ENCODE measurements at places on chromosomes 2 and 18.

DNA sequence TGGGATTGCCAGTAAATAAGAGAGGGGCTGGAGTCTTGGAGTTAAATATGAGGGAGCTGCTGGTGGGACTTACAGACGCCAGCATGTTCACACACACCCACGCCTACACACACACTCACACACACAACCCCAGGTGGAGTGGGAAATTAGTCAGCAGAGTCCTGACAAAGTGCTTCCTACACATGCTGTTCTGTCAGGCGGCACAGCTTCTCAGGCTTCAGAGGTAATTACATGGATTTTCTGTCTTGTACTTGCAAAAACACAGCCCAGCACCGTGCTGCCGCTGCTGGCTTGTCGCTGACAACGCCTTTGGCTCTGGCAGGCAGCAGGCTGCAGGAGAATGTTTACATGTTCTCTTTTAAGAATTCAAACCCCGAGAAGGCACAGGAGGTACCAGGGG lies 1186.3 kb upstream of the CELF4 start:
- no peak for DNase-seq

DNA sequence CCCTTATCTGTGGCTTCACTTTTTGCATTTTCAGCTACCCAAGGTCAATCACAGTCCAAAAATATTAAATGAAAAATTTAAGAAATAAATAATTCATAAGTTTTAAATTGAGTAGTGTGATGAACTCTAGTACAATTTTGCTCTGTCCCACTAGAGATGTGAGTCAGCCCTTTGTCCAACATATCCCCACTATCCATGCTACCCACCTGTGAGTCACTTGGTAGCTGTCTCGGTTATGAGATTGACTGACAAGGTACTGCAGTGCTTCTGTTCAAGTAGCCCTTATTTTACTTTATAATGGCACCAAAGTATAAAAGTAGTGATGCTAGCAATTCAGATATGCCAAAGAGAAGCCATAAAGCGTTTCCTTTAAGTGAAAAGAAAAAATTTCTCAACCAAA lies 28.8 kb downstream of the ADCY3 start:
- DNase-seq, result no peak

GRCh38 chr2:26008851-26009566 lies 24.9 kb upstream of the RAB10 start:
- peak; percentile 64 for DNase-seq

- no peak for DNase-seq
Observed at GRCh38 chr2:99911736-99912135, 230.7 kb downstream of the AFF3 start.

DNA sequence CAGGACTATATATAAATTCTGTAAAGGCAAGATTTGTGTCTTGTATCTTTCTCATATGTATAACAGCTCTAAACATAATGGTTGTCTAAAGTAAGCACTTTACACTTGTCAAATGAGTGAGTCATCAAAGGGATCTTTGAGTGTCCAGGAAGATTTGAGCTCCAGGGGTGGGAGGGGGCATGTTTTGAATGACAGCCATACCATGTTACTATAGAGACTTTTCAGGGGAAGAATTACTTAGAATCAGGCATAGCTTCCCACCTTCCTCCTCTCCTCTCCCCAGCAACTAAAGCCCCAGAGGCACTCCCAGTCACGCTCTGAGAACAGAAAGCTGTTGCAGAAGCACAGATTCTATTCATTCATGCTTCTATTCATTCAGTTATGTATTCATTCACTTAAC lies 65.8 kb upstream of the ALK start:
- DNase-seq, result no peak

GRCh38 chr2:105179469-105180372 lies 61.8 kb upstream of the GPR45 start:
- DNase-seq, result peak; percentile 77

DNA sequence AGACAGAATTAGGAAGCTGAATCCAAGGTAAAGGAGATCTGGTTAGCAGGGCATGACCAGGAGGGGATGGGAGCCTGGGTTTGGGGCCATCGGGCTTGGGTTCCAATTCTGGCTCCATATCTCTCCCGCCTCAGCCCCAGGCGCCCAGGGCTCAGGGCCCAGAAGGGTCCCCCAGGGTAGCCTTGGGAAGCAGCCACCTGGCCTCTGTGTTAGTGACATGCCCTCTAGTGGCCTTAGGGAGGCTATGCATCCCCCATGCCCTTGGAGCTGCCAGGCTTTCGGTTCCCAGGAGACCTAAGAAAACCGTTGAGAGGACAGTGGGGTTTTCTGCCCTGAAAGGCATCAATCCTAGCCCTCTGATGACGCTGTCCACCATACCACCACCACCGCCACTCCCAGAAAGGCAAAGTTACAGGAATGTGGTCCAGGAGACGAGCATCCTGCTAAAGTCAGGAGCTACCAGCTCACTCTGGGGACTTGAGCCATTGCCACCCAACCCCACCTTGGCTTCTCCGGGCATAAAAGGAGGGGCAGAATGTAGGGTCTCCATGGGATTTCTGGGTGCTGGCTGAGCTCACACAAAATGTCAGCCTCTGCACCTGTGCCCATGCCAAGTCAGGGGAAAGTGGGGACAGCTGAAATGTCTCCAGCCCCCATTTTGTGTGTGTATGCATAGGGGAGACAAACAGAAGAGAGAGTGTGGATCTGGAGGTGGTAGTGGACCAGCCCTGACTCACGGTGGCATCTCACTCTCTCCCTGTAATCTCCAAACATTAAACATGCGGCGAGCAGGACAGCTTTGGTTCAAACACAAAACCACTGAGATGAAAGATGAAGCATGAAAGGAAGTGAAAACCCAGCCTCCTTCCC lies 56.5 kb downstream of the EMX1 start:
- DNase-seq, result peak; percentile 46

GRCh38 chr2:133438848-133439564 lies 129.3 kb downstream of the NCKAP5 start:
- no peak for DNase-seq

DNA sequence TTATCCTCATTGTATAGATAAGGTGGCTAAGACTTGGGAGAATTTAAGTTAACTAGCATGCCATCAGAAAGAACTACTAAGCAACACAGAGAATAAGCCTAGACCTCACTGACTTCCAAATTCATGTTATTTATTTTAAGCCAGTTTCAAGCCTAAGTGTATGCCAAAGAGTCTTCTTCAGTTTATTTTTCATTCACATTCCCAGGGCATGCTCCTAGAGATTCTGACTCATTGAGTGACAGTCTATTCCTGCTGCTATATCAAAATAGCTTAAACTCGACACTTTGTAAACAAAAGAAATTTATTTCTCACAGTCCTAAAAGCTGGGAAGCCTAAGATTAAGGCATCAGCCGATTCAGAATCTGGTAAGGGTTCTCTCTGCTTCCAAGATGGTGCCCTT lies 467.1 kb downstream of the MBD2 start:
- DNase-seq, result no peak

- no peak for DNase-seq
Observed at GRCh38 chr2:26630669-26631360, 10.4 kb downstream of the CIB4 start.

DNA sequence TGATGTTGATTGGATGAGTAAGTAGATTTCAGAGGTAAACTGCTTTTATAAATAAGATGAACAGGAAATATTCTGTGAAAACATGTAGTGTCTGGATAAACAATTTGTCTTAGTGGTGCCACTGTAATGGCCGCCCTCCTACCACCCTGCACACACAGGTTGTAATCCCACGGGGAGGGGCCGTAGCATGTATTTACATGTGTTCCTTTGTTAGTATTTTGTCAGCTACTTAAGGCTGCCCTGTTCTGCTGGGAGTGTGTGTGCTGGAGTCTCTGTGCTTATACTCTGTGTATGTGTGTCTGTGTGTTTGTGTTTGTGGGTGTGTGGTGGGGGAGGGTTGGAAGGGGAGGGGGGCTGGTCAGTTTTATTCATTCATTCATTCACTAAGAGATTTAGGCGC lies 5.1 kb downstream of the TSHZ1 start:
- no peak for DNase-seq

GRCh38 chr2:37506407-37507050 lies 162.1 kb downstream of the QPCT start:
- DNase-seq, result no peak

- no peak for DNase-seq
Observed at GRCh38 chr2:102597788-102598187, 21.6 kb upstream of the SLC9A2 start.

DNA sequence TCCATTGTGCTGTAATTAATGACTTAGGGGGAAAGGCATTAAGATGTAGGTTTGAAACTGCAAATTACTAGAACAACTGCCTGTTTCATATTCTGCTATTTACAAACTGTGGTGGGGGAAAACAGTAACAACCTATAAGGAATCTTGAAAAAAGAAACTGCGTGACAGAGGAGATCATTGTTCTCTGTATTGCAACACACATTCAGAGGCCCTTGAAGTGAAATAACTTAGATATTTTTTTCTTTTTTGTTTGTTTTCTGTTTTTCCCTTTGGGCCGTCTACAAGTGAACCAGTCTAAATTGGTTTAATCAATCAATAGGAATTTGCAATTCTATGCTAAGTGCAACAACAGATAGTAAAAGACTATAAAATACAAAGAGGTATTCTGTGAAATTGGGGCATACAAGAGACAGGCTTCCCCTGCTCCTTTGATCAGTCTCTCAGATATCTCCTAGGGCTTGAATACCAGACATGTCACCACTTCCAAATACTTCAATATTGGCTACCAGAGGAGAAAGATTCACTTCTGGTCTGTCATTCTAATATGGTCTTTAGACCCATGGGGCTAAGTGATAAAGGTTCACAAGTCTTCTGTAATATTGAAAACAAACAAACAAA lies 2055.1 kb upstream of the CELF4 start:
- DNase-seq, result no peak

DNA sequence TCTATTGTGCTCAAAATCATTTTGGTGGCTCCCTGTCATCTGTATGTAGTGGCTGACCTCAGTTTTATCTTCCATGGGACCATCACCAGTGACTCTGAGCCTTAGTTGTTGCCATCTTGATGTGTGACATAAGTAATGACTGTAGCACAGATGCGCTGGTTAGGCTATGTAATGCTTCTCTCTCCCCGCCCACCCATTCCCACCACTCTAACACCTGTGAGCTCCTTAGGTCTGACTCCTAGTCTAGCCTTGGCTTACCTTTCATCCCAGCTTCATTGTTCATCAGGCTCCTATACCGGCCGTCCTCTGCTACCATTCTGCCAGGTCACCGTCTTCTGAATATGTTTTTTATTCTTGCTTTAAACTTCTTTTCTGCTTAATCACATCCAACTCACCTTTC lies 17.2 kb downstream of the MYO1B start:
- no peak for DNase-seq

GRCh38 chr2:151669585-151670081 lies 64.6 kb downstream of the NEB start:
- DNase-seq, result no peak

- no peak for DNase-seq
Observed at GRCh38 chr2:241821460-241822263, 12.7 kb downstream of the NEU4 start.

GRCh38 chr2:9968553-9969497 lies 17.3 kb downstream of the GRHL1 start:
- no peak for DNase-seq

DNA sequence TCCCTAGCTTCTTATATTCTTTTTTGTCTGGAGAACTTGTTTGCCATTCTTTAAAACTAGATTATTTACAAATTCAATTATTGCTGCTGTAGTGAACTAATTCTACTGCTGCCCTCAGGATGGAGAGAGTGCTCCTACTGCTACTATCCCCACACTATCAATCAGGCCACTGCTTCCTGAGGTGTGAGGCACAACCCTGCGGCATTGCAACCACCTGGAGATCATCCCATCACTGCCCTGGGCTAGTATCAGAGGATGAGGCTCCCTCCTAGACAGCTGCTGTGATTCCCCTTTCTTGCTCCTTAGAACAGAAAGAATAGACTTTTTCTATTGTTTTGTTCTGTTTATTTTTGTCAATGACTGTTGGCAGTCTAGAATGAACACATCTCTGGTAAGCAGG lies 146.6 kb downstream of the CDH19 start:
- no peak for DNase-seq

DNA sequence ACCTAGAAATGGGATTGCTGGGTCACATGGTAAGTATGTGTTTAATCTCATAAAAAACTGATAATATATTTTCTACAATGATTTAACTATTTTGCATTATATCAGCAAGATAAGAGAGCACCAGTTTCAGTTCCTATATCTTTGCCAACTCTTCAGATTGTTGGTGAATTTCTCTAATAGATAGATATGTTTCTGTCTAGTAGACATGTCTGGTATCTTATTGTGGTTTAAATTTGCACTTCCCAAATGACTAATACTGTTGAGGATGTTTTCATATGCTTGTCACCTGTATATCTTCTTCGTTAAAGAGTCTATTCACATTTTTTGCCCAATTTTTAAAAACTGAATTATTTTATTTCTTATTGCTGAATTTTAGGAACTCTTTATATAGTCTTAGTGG lies 113.8 kb upstream of the UXS1 start:
- DNase-seq, result no peak

- DNase-seq, result peak; percentile 36
Observed at GRCh38 chr2:105919826-105920225, 175.1 kb downstream of the NCK2 start.

DNA sequence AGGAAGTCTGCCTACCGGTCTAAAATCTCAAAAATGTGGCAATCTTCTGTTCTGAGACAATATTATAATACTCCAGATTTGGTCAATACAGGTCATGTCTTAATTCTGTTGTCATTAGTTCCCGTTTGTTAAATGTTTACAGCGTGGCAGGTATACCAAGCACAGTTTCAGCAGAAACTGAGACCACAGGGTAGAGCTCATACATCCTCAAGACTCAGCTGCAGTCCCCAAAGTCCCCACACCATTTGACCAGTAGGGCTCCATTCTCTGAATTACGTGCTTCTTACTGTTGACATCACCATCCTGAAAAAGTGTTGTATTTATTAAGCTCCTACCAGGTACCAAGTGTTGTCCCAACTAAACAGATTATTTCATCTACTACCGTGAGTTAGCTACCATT lies 157.1 kb downstream of the MC4R start:
- DNase-seq, result no peak

DNA sequence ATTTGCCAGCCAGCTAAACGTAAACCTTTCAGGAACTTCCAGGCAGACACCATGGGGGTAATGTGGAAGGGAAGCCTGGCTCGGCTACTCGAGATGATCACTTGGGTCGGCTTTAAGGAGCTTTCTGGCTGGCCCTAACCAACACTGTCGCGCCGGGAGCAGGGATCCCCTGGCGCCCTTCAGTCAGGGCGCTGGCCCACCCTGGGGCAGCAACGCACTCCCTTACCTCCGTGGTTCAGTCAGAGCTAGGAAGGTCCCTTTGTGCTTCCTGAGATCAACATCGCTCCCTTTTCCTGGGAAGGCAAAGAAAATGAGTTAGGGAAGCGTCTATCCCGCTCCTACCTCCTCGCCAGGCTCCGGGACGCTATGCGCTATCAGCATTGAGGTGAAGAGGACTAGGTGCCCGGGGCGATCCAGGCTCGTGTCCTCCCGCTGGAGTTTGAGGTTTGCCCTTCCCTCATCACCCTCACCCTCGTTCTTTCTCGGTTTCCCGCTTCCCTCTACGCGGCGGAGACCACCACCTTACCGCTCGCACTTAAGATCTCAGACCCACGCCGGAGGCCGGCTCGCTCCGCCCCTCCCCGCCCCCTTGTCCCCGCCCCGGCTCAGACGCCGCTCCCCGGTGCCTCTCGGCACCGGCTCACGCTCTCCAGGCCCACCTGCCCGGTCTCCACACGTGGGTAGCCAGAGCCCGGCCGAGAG lies 449 bp upstream of the ATRAID start:
- peak; percentile 50 for DNase-seq

All from endothelial cell of umbilical vein (primary cell).